NCI-H460 (cell line): ENCODE measurements at places on chromosomes 12 and 14. TPM values are rescaled to one million over a fixed set of nuclear protein-coding genes. Genes with fewer than 3 reads are reported as not detected.

- no peak for DNase-seq
Observed at GRCh38 chr14:94893411-94894160, 123.7 kb upstream of the GSC start.

DNA sequence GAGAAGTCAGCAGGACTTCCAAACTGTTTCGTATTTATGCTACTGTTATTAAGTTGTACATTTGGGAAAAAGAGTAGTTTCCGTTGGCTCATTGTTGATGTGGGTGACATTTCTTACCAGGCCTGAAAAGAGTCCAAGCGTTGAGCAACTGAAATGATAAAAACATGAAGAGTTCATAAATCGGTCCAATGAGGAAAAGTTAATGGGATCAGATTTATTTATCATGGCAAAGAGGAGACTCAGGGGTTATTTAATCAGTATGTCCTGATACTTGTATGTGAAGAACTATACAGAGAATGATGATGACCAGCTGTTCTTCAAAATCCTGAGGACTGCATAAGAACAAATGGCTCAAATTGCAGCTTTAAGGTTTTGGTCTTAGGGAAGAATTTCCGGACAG lies 7.7 kb downstream of the VRK1 start:
- no peak for DNase-seq

- DNase-seq, result peak; percentile 73
Observed at GRCh38 chr14:77158175-77158881, 16.7 kb upstream of the ZDHHC22 start.

DNA sequence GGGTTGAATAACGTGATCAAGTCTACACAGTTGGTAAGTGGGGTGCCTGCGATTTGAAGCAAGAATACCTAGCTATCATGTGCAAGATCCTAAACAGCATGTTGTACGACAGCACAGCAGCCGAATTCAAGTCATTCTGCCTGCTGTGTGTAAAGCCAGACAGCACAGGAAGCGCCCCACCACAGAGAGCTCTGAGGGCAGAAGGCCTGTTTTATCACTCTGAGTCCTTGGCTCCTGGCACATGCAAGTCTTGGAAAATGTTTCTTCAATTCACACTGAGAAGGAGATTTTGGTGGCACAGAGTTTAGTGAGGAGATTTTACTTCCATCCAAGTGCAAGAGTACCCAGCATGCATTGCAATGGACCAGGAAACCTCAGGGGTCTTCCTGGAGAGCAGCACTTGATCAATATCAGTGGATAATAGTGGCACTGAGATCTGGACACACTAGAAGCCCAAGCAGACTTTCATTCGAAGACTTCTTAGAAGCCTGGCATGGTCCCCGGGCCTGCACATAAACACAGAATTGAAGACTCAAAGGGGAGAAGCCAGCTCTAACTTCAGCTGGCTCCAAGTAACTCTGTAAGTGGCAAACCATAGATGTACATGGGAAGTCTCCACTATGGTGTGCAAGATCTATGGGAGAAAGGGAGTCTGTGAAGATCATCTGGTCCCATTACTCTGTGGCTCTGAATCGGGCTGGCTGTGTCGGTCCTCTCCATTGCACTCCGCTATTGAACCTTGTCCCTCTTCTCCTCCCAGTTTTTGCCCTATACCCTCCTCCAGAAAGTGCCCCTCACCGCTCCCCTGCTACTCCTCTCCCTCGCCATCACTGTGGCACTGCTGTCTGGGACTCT lies 1.5 kb upstream of the KRT1 start:
- no peak for DNase-seq

DNA sequence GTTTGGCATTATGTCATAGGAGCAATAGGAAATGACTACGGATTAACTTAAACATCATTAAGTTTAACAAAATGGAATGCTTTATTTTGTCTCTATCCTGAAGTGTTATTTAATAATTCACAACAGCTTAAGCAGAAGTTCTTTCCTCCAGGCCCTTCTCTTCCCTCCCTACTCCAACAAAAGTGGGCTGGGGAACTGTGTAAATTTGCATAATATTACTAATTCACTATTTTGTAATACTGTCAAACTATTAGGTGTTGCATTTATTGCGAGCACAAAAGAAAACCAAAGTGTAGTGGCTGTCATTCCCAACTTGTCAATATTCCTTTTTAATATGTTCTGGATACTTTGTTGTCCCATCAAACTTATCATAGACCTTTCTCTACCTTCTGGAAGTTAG lies 69.8 kb downstream of the ATG14 start:
- no peak for DNase-seq

- DNase-seq, result no peak
Observed at GRCh38 chr12:107229827-107230226, 136.5 kb upstream of the CRY1 start.

GRCh38 chr12:34402899-34403705 lies 380.8 kb downstream of the ALG10 start:
- no peak for DNase-seq

GRCh38 chr14:24399447-24399822 lies 632 bp downstream of the NYNRIN start:
- DNase-seq, result no peak

DNA sequence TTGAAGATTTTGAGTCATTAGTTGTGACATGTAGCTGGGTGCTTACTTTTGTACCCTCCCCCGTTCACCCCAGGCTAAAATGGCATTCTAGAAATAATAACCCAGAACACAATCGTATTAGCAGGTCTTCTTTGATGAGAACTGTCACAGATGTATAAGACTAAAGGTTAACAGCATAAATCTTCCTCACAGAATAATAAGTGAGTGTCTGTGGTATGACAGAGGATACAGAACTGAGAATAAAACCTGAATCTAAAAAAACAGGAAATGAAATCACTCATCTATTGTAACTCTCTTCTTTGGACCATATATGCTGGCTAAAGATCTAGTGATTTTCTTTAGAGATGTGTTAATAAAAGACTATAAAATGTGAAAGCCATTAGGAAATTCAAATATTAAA lies 746.6 kb downstream of the LRFN5 start:
- no peak for DNase-seq

DNA sequence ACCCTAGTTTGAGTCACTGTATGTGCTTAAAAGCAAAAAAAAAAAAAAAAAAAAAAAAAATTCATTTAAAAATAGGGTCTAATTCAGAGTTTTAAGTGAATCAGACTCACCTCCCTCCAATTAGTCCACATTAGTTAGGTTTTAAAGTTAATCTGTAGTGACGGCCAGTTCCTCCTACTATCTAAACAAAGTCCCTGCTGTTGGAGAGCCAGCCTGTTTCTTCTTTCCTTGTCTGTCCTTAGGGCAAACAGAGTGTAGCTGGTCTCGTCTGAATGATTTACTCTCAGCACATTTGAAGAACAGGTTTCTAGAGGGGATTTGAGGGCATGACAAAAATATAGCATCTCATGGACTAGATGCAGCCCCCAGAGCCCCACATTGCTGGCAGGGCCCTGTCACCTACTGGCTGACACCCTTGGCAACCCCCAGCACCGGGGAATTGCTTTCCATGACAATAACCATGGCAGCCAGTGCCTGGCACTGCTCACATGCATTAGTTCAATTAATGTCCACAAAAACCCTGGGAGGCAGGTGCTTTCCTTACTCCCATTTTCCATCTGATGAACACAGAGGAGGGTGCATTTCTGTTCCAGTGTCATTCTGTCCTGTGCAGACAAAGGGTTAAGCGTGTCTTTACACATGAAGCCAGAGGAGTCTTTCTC lies 138.3 kb downstream of the PLXNC1 start:
- DNase-seq, result no peak

- DNase-seq, result no peak
Observed at GRCh38 chr12:10113075-10113474, 14.3 kb upstream of the CLEC1A start.

GRCh38 chr14:96508900-96509299 lies 6.7 kb downstream of the PAPOLA start:
- no peak for DNase-seq

DNA sequence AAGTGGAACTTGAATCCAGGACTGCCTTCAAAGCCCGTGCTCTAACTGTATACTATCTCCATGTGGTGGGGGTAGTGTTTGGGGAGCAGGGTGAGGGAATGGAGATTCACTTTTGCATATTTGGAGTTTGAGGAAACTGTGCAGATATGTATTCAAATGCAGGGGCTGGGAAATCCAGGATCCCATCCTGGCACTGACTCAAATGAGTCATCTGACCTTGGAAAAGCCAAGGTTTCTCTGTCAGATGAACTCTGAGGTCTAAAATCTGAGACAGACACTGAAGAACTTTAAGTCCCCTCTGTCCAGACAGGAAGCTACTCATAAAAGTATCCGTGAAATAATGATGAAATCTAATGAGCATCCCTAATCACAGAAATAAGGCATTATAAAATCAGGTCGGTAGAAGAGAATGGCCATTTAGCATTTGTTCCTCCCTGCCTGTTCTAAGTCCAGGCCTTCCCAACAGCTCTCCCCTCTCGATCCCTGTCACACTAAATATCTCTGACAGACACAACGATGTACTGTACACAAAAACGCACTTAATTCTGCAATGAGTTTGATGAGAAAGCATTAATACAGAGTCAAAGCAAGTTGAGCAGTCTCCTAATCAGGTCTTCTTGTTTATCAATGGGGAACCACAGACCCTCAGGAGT lies 14.4 kb downstream of the NIN start:
- no peak for DNase-seq

Gene JKAMP
- total RNA-seq, result 149 and 153 TPM in 2 replicates

Gene SYNE3
- total RNA-seq, result 2.7 and 4.0 TPM in 2 replicates

Gene KRT79
- total RNA-seq, result not detected in 2 replicates

Gene AHNAK2
- 35.9 and 38.2 TPM in 2 replicates for total RNA-seq

Gene KRT77
- not detected in 2 replicates for total RNA-seq
